ENCODE measurements at places on chromosomes 3 and 15.

- DNase-seq: no peak
These were observed 533.1 kb downstream of the TBL1XR1 start for GRCh38 chr3:176663837-176664831.

GRCh38 chr15:86877171-86877631 lies 797.5 kb downstream of the AGBL1 start:
- DNase-seq: no peak

GRCh38 chr3:179067839-179068238 lies 3.8 kb downstream of the ZMAT3 start:
- DNase-seq: no peak

DNA sequence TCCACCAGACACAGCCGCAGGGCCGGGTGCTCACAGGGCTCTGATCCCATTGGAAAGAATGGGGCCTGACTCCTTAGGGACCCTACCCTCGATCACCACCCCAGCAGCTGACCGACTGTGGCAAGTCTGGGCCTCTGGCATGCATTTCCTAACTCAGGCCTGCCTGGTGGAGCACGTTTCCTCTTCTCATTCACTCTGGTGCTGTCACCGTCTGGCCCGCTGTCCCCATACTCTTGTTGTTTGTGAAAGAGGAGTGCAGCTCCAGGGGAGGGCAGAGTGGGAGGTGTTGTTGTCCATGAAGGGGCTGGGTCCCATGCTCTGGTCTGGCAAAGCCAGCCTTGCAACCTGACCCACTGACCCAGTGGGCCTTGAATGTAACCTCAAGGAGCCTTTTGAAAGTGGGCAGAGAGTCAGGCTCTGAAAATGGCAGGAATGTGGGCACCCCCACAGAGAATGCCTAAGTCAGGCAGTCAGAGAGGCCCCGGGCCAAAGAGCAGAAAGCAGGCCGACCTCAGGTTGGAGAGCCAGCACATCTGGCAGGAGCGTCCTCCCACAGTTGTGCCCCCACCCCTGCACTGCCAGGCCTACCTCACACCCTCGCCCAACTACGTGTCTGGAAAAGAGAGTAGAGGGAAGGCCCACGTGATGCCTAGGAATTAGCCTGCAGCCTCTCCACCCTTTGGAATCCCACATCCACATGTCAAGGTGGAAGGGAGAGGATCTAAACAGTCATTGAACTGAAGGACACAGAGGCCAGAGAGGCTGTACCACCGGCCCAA lies 10.9 kb downstream of the SEMA7A start:
- DNase-seq: no peak

- DNase-seq: no peak
These were observed 39.6 kb upstream of the ITGA11 start for GRCh38 chr15:68471541-68471940.

DNA sequence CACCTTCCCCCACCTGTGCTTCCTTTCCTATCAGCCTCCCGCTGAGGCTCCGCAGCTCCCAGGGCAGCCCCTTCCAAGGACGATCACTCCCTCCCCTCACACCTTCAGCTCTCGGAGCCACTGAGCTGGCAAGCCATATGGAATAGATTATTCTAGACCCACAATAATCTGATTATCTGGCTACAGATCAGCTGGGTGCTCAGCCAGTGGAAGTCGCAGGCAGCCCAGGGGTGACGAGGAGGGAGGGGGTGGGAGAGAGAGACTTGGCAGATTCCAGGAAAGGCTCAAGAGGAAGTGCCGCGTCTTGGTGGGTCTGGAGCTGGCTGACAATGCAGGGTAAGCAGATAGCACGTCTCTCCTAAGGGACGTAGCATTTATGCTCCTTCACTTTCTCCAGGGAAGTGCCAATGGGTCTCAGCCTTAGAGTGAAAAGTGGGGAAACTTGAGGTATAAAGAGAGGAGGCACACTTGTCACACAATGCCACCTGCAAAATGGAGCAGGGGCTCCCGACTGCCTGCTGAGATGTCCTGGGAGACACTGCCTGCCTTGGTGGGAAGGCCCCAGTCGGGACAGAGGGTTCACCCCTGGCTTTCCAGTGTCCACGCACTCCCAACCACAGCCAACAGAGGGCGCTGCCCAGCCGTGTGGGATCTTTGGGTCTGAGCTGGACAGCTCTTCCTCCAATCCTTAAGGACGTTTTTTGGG lies 9.4 kb upstream of the MESP1 start:
- DNase-seq: peak; percentile 72

- no peak for DNase-seq
These were observed 30.8 kb downstream of the IFT122 start for GRCh38 chr3:129470861-129471260.

GRCh38 chr15:70237626-70238025 lies 139.9 kb upstream of the TLE3 start:
- DNase-seq: no peak

All from stimulated activated CD4-positive, alpha-beta T cell treated with anti-CD3 and anti-CD28 coated beads, TNF-alpha, amount 100 ng/mL, for 24 hours (primary cell).